ENCODE measurements at places on chromosomes 2 and 18. TPM values are rescaled to one million over a fixed set of nuclear protein-coding genes. Genes with fewer than 3 reads are reported as not detected.
A peak's percentile ranks its signal among the peaks of the same experiment; 100 is the strongest.

DNA sequence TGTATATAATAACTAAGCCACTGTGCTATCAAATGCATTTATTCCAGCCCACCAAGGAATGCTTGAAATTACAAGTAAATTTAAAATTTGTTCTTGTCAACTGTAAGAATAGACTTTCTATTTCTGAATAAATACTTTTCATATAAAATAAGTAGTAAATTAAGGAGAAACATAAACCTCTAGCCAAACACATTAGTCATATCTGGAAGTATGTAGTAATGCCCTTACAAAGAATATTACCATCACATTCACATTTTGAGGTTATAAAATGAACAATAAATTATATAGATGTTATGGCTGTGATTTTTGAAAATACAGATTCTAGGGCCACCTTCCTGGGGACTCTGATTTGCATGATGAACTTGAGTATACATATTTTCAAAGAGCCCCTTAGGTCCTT is 54.7 kb downstream of the SERPINB7 start:
- DNase-seq = no peak

GRCh38 chr18:51153659-51154371 is 43.7 kb downstream of the MEX3C start:
- peak; percentile 78 for DNase-seq

DNA sequence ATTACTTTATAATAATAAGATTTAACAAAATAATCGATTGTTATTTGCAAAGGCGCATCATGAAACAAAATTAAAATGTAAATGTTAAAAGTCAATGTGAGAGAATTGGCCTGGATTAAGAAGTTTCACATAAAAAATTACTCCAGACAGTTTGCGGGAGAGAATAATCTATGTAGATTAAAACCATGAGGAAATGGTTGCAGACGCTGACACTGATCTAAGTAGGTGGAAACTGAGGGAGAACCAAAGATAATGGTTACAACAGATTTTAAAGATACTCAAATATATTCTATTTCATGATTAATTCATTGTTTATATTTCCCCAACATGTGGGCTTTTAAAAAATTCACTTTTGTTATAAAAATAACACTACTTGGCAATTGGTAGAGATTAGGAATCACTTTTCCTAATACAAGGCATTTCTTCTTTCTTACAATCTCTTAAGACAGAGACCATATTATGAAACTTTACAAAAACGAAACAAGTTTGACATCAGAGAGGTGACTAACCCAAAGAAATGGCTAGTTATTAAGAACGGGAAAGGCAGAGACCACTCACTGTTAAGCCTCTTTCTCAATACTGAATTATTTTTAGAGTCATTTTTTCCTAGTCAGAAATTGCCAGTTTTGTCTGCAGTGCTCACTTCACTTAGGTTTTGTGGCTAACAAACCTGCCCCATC is 1.6 kb downstream of the KANSL1L start:
- DNase-seq = peak; percentile 66

DNA sequence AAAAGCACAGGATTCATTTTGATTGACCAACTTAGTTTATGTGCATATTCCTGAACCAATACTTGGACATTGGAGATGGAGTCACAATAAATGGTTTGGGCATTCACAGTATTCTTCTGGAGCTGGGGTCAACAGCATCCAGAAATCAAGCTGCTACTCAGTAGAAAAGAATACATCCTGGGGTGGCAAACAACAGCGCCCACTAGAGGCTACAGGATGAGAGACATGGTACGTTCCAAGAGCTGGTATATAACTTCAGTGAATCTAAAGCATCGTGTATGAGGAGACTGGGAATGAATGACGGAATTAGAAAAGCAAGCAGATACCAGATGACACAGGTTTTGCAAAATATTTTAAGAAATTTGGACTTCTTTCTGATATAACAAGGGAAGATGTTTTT is 142.9 kb upstream of the FIGN start:
- peak; percentile 53 for DNase-seq

GRCh38 chr2:12232876-12233275 is 483.9 kb upstream of the TRIB2 start:
- DNase-seq = no peak

DNA sequence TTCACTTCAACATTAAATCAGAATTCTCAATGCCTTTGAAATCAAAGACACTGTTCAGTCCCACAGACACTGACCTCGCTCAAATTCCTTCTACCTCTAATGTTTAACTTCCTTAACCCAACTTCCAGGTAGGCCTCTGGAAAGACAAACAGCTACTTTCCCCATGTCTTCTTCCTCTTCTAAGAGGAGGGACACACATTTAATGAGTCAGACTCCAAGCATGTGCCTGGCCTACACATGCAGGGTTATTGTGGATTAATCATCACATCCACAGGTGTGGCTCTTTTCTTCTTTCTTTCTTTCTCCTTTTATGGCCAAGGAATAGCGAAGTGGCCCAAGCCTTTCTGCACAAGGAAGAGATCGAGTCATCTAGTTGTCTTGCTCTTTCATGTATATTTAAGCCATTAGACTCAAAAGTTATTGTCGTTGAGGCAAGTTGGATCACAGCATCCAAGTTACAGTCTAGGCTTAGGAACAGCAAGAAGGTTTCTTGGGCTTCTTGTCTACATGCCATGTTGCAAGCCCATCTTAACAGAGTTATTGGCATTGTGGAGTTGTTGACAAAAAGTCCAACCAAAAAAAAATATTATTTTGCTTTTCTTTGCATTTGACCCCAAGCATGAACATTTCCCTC is 387.8 kb downstream of the IRS1 start:
- DNase-seq = peak; percentile 83

- DNase-seq = no peak
These were observed 86.9 kb upstream of the ZC3H15 start for GRCh38 chr2:186399082-186399644.

- no peak for DNase-seq
These were observed 101.4 kb downstream of the FARSB start for GRCh38 chr2:222554517-222554916.

DNA sequence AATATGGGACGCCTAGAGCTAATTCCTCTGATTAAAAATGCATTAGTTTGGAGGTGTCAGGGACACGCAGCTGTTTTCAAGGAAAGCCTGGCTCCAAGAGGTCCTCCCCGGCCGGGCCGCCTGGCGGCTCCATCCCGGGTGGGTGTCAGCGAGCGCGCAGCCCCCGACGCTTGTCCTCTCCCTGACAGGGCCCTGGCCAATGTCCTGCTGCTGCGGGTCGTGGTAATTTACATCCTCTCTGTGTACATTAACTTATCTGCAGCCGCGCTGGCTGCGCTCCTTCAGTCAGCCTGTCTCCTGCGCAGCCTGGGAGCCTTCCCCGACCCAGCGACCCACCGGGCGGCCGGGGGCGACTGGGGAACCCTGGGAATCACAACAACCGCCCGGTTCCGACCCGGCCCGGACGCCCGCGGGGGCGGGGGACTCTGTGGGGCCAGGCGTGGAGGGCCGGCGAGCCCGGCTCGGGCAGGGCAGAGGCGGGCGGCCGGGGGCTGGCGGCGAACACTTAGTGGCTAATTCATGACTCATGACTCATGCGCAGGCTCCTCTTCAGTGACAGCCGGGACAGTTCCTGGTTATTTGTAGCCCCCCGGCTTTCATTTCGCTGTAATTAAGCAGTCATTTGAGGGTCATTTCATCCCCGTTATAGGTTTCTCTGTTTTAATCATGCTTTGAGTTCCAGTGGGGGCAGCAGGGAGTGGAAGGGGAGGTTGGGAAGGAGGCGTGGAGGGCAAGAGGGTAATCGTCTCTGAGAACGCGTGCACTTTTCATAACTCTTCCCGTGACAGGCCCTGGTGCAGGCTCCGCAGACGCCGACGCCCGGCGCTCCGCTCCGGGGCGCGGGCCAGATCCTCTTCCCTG is 141.9 kb upstream of the CTAGE1 start:
- DNase-seq = no peak

DNA sequence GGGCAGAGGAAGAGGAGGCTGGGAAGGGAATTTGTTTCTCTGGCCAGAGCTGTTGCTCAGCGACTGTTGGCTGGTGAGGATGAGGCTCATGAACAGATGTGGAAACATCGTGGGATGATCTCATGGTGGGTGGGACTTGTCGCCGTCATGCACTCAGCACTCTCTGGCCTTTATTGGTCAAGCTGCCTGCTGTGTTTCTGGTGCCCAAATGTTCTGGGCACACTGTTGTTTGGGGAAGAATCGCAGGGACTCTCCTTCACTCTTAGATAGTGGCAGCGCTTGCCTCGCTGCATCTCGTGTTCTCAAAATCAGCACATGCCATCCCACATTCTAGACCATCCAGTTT is 145.6 kb downstream of the AGAP1 start:
- DNase-seq = peak; percentile 97

The STPG4 gene
- total RNA-seq = 0.19 TPM

Data from LHCN-M2 (cell line).